HTR-8/SVneo (cell line): ENCODE measurements at places on chromosomes 2 and 18.
A peak's percentile ranks its signal among the peaks of the same experiment; 100 is the strongest.

DNA sequence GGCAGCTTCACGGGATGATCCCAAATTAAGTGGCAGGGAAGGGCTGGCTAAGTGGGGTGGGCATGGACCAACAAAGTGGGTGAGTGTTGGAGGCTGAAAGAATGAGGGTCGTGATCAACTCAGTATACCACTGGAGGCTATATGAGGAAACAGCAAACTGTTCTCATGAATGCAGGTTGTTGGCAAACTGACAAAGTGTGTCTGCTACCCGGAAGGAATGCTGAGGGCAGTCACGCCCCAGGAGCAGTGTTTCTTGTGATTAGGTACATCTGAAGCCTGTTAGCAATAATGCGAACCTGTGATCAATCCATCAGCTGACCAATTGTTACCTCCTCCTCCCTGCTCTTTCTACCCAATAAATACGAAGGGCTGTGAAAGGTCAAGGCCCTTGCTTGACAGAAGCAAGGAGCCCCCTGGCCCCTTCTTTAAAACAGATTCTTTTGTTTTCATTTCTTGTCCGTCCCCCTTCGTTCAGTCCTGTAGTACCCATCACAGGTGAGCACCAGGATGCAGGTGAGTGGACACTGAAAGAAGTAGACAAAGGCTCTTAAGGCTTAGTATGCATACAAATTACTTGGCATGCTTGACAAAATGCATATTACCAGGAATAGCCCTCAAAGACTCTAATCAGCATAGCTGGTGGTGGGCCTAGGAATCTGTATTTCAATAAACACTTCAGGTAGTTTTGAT, 67.9 kb downstream of the LOXHD1 start:
- DNase-seq = no peak

DNA sequence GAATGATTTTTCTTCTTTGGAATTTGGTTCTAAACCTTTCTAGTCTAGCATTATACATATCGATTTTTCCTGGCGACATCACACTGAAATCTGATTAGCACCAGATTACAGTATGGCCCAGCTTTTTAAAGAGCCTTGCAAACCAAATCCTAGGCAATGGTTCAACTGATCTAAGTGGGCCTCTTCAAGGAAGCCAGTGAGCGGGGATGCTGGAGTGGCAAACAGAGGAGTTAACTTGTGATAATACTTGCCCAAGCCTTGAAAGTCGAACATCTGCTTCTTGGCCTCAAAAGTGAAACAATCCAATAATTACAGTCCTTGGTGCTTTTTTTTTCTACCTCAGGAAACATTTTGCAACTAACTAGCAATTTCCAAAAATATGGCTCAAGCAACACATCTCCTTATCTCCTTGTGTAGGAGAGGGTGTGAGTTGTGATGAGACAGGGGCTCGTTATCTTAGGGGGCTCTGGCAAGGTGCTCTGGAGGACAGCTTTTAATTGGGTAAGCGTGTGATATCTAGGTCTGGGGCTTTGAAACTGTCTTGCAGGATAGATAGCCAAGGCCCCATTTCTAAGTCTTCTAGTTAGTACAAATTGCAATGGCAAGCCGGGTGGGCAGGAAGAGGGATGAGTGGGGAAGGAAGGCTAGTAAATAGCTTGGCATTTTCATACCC, 240.2 kb upstream of the CCDC68 start:
- no peak for DNase-seq

- DNase-seq = no peak
Observed at GRCh38 chr2:118883792-118884191, 36.3 kb upstream of the EN1 start.

GRCh38 chr2:19738707-19739106, 163.1 kb downstream of the TTC32 start:
- no peak for DNase-seq

DNA sequence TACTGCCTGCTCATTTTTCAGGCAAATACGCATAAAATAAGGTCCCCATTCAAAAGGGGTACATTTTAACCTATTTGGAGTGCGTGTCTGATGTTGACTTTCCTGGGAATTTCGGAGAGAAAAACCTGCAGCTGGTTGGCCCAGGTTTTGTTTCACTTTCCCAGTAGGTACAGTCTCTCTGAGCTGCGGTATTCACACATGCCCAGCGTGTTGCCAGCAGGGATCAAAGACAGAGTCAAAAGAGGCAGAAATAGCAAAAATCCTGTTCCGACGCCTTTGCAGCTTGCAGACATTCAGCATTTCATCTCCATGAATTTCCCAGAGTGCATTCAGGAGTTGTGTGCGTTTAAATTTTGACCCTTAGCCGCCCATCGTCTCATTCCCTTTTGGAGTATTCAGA, 855.4 kb upstream of the CELF4 start:
- no peak for DNase-seq

- no peak for DNase-seq
Observed at GRCh38 chr18:10070561-10071000, 156.8 kb downstream of the VAPA start.

DNA sequence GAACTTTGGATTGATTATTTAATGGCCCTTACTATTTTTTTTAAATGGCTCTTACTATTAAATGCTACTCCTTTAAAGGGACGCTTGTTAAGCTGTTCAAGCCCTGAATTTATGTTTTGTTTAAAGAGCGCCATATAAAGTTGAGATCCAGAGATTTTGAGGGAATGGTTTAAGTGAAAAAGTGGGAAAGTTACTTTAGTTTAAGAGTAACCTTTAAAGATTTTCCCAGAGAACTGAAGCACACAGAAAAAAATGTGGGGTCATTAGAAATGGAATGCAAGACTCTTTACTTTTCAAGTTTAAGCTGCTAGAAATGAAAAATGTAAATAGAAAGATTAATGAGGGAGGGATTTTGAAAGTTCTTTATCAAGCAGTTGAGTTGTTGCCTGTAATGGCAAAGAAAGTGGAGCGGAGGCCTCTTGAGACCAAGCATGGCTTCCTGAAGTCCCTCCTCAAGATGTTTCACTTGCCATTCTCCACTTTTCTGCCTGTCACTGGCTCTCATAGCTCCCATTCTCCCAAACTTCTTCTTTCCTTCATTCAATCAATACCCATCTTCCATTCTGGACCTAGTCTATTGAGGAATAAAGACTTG, 93.2 kb downstream of the KCNS3 start:
- no peak for DNase-seq

GRCh38 chr2:75055820-75056675, 97.6 kb downstream of the POLE4 start:
- no peak for DNase-seq

DNA sequence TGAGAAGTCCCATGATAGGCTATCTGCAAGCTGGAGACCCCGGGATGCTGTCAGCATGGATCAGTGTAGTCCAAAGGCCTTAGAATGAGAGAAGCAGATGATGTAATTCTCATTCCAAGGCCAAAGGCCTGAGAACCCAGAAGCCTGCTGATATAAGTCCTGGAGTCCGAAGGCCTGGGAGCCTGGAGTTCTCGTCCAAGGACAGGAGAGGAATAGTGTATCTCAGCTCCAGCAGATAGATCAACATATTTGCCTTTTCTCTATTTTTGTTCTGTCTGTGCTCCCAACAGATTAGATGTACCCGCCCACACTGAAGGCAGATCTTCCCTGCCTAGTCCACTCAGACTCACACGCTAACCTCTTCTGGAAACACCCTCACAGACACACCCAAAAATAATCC, 454.9 kb upstream of the CHAC2 start:
- no peak for DNase-seq

DNA sequence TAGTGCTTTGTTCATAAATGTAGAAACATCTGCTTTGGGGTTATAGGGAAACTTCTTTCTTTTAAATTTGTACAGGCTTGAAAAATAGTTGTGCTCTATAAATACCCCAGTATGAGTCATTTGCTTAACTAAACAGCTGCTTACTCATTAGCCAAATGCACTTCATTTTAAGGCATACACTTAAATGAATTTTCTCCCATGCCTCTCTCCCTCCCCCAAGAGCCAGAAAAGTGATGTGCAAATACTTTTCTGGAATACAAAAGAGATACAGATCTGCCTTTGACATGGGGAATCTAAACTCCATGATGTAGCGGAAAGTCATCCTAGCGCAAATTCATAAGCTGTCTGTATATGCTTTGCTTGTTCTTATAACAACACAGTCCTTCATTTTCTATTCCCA, 469.4 kb downstream of the DLGAP1 start:
- no peak for DNase-seq

- DNase-seq = no peak
Observed at GRCh38 chr2:11133238-11133935, 21.9 kb upstream of the SLC66A3 start.

DNA sequence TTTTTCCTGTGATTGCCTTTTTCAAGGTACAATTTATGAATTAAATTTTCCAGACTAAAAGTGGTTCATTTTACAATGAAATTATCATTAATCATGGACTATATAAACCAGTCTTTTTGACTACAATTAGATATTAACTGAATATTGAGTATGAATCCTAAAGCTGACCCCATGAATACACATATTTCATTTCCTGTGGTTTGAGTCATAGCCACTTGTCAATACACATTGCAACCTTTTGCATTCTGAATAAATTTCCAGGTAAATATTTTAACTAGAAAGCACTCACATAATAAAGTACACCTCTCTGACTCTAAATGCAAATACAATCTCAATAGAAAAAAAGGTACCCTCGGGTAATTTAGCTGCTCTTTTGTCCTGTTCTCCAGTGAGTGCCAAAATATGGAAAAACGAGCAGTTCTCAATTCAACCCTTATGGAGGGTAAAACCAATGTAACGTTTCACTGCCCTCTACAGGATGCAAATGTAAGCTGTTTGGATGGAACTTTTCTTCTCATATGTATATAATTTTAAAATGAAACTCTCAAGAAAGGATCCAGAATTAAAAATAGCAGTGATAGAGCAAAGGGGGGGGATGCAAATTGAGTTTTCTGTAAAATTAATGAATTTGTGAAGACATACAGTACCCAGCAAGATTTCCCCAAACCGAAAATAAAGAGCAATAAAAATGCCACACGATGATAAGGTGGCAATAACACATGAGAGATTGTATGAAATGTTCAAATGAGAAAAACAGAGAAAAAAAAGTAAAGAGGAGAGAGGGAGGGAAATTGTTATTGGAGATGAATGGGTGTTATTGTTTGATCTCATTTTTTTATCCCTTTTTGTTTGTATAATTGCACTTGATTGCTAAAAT, 1795.7 kb upstream of the PIK3C3 start:
- peak; percentile 1 for DNase-seq

- DNase-seq = no peak
Observed at GRCh38 chr2:106127282-106127771, 66.8 kb downstream of the UXS1 start.

DNA sequence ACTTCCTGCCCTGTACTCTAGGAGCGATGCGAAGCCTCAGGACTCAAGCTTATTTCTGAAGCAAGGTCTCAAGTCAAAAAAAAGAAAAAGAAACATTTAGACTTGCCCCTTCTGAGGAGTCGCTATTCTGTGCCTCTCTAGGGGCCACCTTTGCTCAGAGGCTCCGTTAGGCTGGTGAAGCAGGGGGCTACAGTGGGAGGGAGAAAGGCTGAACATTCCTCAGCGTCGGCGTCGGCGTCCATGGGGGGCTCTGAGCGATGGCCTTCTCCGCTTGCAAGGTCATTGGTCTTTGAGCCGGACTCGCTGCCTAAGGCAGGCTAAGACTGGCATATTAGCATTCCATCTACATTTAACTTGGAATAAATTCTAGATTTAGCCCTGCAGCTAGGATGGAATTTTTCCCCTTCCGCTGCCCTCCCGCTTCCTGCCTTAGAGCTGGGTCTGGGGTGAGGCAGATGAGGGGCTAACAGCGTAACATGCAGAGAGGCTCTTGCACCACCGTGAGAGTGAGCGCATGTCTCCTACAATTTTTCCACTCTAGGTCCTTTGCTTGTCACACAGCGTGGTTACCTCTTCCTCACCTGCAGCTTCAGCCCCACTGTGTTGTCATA, 53.6 kb upstream of the ATL2 start:
- DNase-seq = no peak

GRCh38 chr18:9400197-9400596, 65.6 kb downstream of the TWSG1 start:
- no peak for DNase-seq

DNA sequence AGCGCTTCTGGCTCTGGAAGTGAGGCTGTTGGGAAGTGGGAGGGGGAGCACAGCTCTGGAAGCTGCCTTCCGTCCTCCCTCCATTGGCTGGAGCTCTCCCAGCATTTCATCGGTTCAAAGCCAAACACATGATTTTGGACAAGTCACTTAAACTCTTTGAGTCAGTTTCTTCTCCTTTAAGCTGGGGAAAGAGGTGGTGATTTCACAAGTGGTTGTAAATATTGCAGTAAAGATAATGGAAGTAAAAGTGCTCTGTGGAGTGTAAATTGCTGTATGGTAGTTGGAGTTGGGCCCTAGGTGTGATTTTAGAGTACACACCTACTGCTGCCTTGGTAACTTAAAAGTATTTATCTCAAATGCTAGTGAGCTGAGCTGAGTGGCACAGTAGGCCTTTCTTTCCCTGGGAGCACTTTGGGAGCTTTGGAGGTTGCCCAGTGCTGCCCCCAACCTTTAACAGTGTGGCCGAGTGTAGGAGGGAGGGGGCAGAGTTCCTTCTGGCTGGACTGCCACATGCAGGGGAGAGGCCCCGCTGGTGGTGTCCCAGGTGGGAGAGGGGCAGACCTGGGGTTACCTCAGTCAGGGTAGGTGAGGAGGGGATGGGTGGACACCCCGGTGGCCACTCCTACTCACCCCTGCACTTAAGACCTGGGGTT, 54.7 kb downstream of the ASAP2 start:
- no peak for DNase-seq

DNA sequence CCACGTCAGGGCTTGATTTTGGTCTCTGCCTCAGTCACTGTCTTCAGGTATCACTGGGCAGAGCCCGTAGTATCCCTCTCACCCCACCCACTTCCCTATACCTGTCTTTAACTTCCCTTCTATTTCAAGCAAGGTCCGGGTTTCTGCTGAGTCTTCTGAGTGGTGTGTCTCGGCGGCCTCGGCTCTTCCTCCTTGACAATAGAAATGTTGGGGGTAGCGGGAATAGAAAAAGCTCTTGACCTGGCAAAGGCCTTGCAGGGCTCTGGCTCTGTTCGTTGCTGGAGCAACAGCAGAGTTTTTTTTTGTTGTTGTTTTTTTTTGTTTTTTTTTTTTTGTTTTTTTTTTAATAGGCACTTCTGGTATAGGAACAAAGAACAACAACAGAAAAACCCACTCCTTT, 16.0 kb upstream of the IGFBP5 start:
- DNase-seq = no peak

GRCh38 chr2:2633017-2633416, 301.9 kb upstream of the MYT1L start:
- DNase-seq = no peak

DNA sequence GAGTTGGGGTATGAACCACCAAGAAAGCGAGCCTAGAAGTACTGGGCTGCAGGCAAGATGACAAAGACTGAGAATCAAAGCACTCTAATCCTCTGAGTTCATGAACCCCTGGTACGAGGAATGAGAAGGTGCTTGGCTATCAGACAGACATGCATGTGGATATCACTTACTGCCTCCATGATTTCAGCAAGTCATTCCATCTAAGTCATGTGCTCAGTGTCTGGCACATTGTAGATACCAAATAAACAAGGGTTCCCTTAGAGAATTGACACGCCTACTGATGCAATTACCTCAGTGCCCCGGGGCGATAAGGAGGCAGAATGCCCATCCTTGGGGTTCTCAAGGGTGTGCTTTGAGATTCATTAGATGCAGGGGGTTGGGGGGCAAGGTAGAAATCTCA, 125.6 kb upstream of the PKDCC start:
- DNase-seq = no peak
